ENCODE measurements at places on chromosomes 1 and 21. TPM values are rescaled to one million over a fixed set of nuclear protein-coding genes. Genes with fewer than 3 reads are reported as not detected.

DNA sequence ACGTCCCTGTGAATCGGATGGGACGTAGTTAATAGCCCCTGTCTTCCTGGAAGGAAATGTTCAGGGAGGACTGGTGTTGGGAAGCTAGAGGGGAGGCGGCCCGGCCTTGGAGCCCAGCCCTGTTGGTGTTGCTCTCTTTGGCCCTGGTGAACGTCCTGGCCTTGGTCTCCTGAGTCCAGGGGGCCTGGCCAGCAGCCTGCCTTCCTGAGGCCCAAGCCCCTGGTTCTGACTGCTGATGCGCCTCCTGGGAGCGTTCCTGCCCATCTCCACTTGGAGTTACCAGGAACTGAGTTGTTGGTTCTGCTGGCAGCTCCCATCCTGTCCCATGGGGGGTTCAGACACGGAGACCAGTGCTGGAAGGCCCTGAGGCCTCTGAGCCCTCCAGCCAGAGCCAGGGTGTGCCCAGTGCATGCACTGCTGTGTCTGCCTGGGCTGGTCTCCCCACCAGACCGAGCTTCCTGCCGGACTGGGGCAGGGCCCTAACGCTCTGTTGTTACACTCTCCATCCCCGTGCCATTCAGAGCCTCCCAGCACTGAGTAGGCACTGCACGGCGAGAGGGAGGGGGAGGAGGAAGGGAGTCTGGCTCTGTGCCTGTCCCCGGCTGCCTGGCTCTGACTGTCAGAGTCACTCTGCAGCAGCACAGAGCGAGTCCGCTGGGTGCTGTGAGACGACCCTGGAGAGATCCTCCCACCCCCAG lies 382.5 kb upstream of the VAMP3 start:
- no peak overlapping the region for H3K4me3 ChIP-seq
- no peaks in the 10 kb centered on the region for H3K36me3 ChIP-seq
- no peaks in the 10 kb centered on the region for H3K4me1 ChIP-seq
- H3K27me3 ChIP-seq, result peaks cover under 1% of the 10 kb centered on the region
- H3K27ac ChIP-seq, result no peak overlapping the region

DNA sequence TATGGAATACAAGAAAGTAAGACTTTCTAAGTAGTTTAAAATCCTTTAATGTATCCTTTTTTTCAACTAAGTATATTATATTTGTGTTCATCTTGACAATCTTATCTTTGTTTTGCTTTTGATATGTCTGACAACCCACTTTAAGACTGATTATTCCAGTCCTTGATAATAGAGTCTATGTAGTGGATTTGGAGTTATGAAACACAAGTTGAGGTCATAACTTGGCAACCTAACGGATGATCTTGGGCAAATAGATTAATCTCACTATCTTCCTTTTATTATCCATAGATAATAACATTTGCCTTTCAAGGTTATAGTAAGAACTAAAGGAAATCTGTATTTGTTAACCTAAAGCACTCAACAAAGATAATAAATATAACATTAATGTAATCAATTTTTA lies 4.8 kb upstream of the GBP2 start:
- no peak for DNase-seq
- H3K4me3 ChIP-seq, result no peak overlapping the region
- no peaks in the 10 kb centered on the region for H3K27me3 ChIP-seq

The FCN3 gene
- polyA plus RNA-seq, result not detected

DNA sequence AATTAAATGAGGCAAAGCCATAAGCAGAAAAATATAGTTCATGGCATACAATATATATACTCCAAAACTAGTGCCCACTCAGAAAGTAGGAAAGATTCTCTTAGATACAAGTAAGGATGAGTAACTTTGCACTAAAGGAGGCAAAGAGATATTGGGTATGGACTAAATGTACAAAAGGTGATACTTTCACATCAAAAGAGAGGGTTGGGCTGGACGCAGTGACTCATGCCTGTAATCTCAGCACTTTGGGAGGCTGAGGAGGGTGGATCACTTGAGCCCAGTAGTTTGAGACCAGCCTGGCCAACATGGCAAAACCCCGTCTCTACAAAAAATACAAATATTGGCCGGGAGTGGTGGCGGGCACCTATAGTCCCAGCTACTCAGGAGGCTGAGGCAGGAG lies 6.7 kb downstream of the KYAT3 start:
- H3K27me3 ChIP-seq, result no peaks in the 10 kb centered on the region
- no peak overlapping the region for H3K4me3 ChIP-seq
- peaks cover 56% of the 10 kb centered on the region for H3K36me3 ChIP-seq
- peaks cover 79% of the 10 kb centered on the region for H3K4me1 ChIP-seq

GRCh38 chr1:208527156-208527555 lies 283.0 kb upstream of the PLXNA2 start:
- H3K4me1 ChIP-seq, result no peaks in the 10 kb centered on the region
- H3K27ac ChIP-seq, result no peak overlapping the region
- no peaks in the 10 kb centered on the region for H3K36me3 ChIP-seq
- H3K4me3 ChIP-seq, result no peak overlapping the region

The STYXL2 gene
- polyA plus RNA-seq, result not detected

DNA sequence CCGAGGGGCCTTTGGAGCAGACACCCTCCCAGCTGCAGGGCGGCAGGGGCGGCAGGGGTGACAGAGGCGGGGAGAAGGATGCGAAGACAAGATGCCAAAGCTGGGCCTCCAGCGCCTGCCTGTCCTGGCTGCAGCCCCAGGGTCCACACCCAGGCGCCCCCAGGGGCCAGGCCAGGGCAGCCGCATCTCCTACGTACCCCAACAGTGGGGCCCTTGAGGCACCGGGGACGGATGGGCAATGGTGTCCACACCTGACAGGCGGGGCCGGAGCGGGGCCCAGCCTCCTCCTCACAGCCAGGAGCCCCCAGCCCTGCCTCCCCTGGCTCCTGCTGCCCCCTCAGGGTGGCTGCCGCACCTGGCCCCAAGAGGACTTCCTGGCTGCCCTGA lies 7.2 kb downstream of the B3GALT6 start:
- H3K27me3 ChIP-seq, result no peaks in the 10 kb centered on the region
- no peak overlapping the region for H3K27ac ChIP-seq
- H3K4me3 ChIP-seq, result no peak overlapping the region
- no peak for DNase-seq
- peaks cover 5% of the 10 kb centered on the region for H3K36me3 ChIP-seq

The CNN3 gene
- polyA plus RNA-seq, result 13.7 TPM

Measured in naive thymus-derived CD8-positive, alpha-beta T cell (primary cell).